ENCODE measurements at places on chromosomes 3 and 15.

GRCh38 chr15:77440378-77440999 lies 19.8 kb downstream of the HMG20A start:
- no peak for DNase-seq

- DNase-seq: no peak
Measured at GRCh38 chr3:17231537-17232261, 346.9 kb downstream of the PLCL2 start.

GRCh38 chr15:49223536-49224274 lies 53.7 kb downstream of the GALK2 start:
- no peak for DNase-seq

DNA sequence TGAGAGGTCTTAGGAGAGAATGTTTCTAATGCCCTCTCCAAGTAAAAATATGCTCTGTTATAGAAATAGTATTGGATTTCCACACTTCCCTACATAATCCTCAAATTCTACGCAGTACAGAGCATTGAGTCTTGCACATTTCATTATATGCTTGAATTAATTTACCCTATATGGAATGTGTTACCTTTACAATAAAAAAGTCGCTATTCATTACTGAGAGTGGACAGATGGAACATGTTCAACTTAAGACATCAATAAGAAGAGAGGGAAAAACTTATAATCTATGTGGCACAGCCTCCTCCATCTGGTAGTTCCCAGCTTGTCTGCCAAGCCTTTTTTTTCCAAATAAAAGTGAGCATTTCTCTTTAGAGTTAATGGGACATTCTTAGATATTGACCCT lies 417.9 kb downstream of the MECOM start:
- DNase-seq: no peak

DNA sequence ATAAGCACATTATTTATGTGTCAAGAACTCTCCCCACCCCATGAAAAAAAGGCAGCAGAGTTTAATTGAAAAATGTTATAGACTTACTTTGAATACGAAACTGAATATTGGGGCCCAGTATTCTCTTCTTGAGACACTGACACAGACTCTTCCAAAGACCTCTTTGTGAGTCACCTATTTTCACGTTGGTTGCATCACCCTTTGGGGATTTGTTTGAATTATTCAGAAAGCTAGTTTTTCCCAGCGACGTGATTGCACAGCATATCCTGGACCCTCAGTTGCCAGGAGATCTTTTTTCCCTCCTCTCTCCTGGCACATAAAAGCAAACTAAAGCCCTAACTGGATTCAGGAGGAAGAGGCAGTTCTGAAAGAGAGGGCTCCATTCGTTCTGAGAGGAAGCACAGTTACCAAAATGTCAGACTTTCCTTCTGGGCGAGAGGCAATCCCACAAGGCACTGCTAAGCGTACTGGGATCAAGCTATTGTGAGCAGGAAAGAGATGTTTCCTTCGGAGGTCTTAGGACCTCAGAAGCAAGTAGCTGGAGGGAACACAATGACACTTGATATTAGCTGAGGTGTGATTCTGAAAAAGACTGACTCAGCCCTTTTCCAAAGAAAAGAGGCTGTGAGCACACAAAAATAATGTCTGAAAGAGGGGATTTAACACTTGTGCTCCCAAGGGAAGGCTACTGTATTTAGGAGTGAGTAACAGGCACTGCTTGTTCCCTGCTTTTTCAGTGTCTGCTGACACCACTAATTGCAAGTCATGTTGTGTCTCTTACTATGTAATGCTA lies 65.8 kb upstream of the CADPS start:
- no peak for DNase-seq

DNA sequence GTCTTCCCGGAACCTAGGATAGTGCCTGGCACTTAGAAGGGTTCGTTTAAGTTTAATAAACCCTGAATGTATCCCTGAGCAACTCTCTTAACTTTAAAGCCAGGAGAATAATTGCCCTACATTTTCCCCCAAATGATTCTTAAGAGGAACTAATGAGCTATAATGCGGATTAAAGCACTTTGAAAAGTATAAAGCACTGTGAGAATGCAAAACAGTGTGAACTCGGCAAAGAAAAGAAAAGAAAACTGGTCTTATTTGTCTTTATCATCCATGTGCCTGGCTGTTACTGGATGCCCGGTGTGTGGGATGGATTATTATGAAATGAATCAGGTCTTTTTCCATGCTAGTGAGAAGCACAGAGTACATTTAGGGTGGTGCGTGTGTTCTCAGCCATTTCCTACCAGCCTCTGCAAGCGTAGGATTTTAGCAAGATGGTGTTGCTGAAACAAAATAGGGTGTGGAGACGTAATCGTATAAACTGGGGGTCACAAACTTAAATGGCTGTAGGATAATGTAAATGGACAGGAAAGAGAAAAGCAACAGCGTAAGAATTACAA lies 983 bp downstream of the KBTBD12 start:
- DNase-seq: no peak

- no peak for DNase-seq
Measured at GRCh38 chr15:77541421-77542181, 91.1 kb downstream of the LINGO1 start.

DNA sequence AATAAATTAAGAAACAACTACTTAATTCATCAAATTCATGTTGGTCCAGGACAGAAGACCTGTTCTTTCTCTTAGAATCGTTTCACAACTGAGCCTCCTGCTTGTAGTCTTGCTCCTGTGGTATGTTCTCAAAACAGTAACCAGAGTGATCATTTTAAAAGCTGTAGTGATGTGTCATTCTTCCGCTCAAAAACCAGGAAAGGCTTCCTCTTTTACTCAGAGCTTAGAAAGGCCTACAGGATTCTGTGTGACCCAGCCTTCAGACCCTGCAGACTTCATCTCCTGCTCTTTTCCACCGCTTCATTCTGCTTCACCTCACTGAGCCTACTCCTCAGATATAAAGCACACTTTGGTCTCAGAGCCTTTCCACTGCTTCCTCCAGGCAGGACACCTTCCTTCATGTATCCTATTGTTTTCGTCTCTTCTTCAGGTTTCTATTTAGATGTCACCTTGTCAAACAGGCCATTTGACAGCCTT lies 22.7 kb downstream of the ST6GAL1 start:
- DNase-seq: no peak

DNA sequence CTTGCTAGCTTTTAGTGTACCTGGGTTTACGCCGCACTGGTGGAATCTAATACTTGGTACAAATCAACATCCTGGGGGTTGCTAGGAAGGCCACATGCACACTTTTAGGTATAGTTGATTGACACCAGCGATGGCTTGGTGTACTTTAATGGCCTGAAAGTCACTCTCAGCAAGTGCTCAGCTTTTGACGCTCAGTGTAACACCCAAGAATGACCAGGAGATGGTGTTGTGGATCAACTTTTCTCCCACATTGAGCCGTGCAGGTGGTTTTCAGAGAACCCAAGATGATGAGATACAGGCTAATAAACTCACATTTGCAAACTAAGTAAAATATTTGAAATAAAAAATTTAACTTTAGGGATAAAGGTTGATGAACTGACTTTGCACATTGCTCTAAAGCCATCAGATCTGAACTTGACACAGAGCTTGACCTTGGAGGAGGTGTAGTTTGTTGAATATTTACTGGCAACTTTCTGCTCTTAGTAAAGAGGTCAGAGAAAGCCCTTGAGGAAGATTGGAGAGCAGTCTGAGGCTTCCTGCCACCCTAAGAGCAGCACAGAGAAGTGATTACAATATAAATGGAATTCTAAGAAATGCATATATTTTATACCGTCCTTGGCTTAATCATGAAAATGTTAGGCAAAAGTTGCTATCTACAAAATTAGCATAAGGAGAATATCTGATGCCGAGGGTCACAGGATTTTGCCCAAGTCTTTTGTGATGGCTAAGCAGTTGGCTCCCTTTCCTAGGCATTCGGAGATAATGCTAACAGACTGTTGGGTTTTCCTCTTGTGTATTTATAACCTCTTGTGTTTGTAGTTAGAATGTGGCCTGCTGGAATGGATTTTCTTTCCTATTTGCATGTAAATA lies 143.4 kb upstream of the RASGRP1 start:
- DNase-seq: no peak

DNA sequence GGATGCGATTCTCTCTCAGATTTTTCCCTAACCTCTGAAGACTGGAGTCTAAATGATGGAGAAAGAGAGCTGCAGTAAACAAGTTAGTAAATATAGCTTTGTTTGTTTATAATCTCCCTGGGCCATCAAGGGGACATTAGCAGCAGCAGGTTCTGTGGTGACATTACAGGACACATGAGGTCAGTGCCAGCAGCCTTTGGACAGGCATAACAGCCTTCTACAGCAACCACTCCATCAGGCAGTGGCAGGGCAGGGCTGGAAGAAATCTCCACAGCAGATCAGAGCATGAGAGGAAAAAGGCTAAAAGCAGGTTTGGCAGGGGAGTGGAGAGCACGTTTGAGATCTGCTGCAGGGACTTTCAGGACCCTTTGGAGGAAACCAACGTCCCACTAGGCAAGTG lies 127.6 kb upstream of the ACP3 start:
- no peak for DNase-seq

GRCh38 chr15:99090011-99090699 lies 14.7 kb upstream of the SYNM start:
- DNase-seq: no peak

DNA sequence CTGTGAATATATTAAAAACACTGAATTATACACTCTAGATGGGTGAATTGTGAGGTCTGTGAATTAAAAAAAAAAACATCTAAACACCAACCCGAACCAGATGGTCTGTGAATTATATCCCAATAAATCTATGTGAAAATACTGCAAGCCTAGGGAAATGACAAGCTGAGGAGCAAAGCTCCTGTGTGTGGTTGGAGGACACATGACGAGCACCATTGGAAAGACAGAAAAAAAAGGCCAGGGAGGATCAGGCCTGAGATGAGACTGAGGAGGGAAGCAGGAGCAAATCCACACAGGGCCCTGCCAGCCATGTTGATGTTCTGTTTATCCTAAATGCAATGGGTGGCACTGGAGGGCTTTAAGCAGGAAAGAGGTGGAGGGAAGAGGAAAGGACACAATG lies 200.0 kb downstream of the RORA start:
- DNase-seq: no peak

DNA sequence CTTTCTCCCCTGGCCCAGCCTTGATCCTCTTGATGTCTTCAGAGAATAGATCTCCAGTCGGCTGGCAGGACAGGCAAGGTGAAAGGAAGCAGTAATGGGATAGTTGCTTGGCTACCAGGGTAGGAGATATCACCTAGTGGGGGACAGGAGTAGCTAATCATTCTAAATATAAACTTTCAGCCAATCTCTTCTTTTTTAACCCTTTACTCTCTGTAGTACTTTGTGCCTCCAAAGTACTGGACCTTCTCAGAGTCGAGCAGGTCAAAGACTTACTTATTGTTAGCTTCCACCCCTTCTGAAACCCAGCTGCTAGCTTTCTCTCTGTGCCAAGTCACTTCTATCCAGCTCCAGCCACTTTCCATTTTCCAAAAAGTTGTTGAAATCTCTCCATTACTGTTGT lies 43.4 kb upstream of the FILIP1L start:
- DNase-seq: no peak

DNA sequence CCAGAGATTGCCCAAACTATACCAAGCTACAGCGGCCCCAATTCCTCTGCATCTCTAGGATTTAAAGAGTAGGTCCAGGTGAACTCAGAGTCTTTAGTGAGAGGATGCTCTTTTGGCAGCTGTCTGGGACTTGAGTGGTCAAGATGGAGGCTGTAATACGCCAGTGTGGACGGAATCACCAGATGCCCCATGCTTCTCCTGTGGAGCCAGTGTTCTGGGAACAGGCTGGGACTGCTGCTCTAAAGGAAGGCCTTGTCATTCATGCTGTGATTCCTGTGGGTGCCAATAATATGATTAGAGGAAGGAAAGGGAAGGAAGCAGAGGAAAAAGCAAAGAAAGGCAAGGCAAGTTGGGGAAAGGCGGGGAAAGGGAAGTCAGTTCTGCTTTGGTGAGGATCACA lies 17.4 kb upstream of the NOX5 start:
- DNase-seq: no peak

GRCh38 chr15:29936353-29937049 lies 114.2 kb upstream of the TJP1 start:
- no peak for DNase-seq

DNA sequence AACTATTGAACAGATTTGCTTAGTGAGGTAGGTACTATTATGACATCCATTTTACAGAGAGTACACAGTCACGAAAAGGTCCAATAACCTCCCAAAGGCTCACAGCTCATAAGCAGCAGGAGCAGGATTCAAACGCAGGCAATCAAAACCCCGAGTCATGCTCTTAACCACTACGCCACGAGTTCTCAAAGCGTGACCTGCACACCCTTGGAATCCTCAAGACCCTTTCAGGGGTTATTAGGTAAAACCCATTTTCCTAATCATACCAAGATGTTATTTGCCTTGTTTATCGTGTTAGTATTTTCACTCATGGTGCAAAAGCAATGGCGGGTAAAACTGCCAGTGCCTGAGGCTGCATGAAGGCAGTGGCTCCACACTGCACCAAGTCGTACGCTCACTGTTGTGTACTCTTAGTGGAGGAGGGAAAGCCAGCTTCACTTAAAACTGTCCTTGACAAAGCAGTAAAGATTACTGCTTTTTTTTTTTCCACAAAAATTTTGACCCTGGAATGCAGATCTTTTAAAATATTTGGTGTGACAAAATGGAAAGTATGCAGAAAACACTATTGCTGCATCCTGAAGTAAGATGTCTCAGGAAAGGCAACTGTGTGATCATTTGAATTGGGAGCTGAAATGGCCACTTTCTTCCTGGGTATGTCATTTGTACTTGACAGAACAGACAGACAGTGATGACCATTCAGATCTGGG lies 96.1 kb downstream of the IGF2BP2 start:
- no peak for DNase-seq

- DNase-seq: no peak
Measured at GRCh38 chr15:35293353-35294130, 208.4 kb upstream of the NANOGP8 start.

GRCh38 chr3:186895406-186895805 lies 34.9 kb upstream of the ST6GAL1 start:
- no peak for DNase-seq

- no peak for DNase-seq
Measured at GRCh38 chr15:60529332-60529731, 50.4 kb upstream of the ICE2 start.

GRCh38 chr15:67241132-67241855 lies 13.2 kb downstream of the AAGAB start:
- no peak for DNase-seq

DNA sequence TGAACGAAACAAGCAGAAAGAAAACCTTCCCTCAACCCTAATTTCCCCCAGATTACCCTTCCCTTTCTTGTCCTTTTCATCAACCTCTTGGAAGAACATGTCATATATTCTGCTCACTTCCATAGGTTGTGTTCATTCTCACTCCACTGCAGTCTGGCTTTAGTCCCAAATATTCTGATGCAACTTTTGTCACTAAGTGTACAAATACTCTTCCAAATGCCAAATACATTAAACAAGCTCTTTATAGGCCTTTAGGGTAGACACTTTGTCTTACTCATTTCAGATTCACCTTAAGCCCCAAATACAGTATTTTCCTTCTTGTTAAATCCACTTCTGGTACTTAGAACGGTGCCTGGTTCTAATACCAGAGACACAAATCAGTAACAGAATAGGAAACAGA lies 406.5 kb upstream of the CDIN1 start:
- no peak for DNase-seq

DNA sequence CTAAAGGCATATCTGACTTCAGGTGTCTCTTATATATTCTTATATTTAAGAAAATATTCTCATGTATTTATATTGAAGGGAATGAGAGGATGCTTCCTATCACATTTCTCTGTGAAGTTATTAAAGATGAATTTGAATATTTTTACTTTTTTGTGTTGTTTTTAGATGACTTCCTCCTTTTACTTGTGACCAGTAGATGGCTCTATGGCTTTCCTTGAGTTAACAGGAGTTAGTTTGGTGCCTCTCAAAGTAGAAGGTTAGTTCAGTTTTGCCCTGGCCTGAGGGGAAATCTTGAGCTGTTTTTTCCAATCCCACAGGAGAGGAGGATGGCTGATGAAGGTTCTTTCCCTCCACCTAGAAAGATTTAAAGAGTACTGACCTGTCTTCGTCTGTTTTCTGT lies 80.7 kb downstream of the SQOR start:
- no peak for DNase-seq

Data from stimulated activated CD4-positive, alpha-beta T cell treated with anti-CD3 and anti-CD28 coated beads, Interleukin-12 subunit alpha, Interleukin-12 subunit beta, amount 100 ng/mL, for 24 hours (primary cell).